ENCODE measurements at places on chromosomes 12 and 14. TPM values are rescaled to one million over a fixed set of nuclear protein-coding genes. Genes with fewer than 3 reads are reported as not detected.

The KCNH3 gene
- 0.71 TPM for total RNA-seq

The A2M gene
- not detected for total RNA-seq

The AMN gene
- 1.2 TPM for total RNA-seq

The CD4 gene
- 279 TPM for total RNA-seq

The PAPLN gene
- 0.71 TPM for total RNA-seq

The DPY19L2 gene
- total RNA-seq: 0.56 TPM

The PARP2 gene
- total RNA-seq: 29.8 TPM

The TEX22 gene
- 4.5 TPM for total RNA-seq

The GALNT6 gene
- total RNA-seq: 14.9 TPM

The DNAL1 gene
- 6.6 TPM for total RNA-seq

The NEMP1 gene
- 45.4 TPM for total RNA-seq

The CAPZA3 gene
- not detected for total RNA-seq

The ZFP36L1 gene
- total RNA-seq: 85.1 TPM

The PMCH gene
- total RNA-seq: 2.7 TPM

The SMIM41 gene
- 0.25 TPM for total RNA-seq

The PDE3A gene
- total RNA-seq: not detected

The SYNDIG1L gene
- total RNA-seq: not detected

The ZNF140 gene
- 17.4 TPM for total RNA-seq

The SLC4A8 gene
- 6.8 TPM for total RNA-seq

The AKT1 gene
- total RNA-seq: 140 TPM

The PPP4R4 gene
- total RNA-seq: 0.59 TPM

The CERS5 gene
- 56.3 TPM for total RNA-seq

The LIN7A gene
- 1.5 TPM for total RNA-seq

The RNASE3 gene
- total RNA-seq: not detected

The PRPF39 gene
- total RNA-seq: 44.0 TPM

The ASB2 gene
- total RNA-seq: 66.6 TPM

The SLC35E3 gene
- total RNA-seq: 8.5 TPM

The EPYC gene
- not detected for total RNA-seq

The KRT3 gene
- not detected for total RNA-seq

The TOGARAM1 gene
- 11.3 TPM for total RNA-seq

The INHBE gene
- 0.07 TPM for total RNA-seq

Measured in T-helper 1 cell treated with Interleukin-12 subunit alpha and Interleukin-12 subunit beta and Interleukin-4 antibody, amounts not matched to agents 30 ng/mL and 1 ng/mL, for 36 hours (primary cell).